ENCODE measurements at places on chromosomes 4 and X.

GRCh38 chr4:184453365-184454160, 20.8 kb downstream of the IRF2 start:
- DNase-seq: no peak

- DNase-seq: no peak
Observed at GRCh38 chr4:114780205-114780604, 181.6 kb downstream of the UGT8 start.

DNA sequence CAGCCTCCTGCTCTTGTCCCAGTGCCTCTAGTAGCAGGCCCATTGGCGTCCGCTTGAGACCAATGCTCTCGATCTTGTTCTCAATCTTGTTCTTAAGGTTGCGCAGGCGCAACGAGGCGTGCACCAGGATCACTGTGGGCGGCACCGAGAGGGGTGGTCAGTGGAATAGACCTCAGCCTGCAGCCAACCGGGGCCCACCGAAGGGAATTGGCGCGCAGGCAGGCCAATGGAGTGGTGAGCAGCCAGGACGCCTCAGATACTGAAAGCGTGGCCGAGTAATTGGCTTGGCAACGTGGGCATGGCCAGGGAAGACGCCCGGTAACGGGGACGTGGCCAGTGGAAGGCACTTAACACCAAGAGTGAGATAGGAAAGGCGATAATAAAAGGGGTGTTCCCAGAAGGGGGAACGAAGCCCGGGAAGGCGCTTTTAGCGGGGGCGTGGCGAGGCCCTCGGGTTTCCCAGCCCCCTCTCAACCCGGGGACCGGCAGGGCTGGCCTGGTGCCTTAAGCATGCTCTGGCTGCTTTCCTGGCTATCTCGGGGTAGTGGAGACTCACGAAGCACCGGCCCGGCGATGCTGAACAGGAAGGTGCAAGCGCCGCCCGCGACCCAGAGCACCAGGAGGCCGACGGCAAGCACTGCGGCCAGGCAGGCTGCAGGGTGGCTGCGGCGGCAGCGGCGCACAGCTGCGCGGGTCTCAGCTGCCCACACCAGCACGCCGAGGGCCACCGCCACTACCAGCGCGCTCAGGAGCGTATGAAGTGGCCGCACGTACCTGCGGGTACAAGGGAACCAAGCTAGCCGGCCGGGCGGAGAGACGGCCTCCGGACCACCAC, 1.7 kb downstream of the PRAF2 start:
- no peak for DNase-seq

GRCh38 chr4:49036528-49036927, 50.5 kb downstream of the CWH43 start:
- no peak for DNase-seq

GRCh38 chrX:148741441-148741840, 241.0 kb downstream of the AFF2 start:
- no peak for DNase-seq

- no peak for DNase-seq
Observed at GRCh38 chr4:85937507-85937906, 422.3 kb downstream of the MAPK10 start.

DNA sequence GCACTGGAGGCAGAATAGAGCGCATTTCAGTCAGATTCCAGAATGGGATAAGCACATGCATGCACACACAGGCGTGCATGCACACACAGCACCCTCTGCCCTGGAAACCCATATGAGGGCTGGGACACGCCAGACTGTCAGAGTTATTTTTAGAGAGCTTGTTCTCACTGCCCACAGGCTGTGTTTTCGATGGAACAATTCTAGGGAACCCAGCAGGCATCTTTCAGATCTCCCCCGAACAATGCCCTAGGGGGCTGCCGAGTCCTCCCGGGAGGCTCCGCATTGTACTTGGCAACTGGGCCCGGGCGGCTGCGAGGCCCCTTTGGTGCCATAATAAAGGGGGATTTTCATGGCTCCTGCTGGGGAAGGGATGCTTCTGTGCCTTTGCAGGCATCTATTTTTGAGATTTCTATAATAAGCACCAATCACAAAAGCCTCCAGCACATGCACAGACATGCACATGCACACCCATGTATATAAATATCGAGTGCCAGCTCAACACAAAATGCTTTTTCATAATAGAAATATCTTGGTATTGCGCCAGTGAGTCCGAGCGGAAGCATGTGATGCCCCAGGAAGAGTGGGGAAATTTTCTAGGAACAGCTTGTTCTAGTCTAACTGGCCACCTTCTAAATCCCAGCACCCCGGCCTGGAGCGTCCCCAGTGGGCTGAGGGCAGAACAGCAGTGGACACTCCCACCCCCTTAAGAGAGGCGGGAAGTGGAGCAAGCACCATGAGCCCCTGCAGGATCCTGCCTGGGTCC, 88.5 kb downstream of the PHKA2 start:
- DNase-seq: no peak

DNA sequence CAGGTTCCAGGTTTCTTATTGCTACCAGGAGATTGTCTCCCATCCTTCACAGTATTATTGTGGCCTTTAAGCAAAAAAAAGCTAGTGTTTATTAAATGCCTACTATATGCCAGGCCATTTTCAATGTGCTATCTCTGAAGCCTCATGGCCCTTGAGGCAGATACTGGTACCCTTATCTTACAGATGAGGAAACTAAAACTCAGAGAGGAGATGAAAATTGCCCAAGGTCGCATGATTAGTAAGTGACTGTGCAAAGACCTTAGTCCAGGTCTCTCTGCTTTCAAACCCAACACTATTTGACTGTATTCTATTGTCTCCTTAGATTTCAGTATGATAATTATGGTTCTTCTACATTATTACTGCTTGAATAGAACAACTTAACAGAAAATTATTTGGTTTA, 717.9 kb upstream of the AMOT start:
- no peak for DNase-seq

DNA sequence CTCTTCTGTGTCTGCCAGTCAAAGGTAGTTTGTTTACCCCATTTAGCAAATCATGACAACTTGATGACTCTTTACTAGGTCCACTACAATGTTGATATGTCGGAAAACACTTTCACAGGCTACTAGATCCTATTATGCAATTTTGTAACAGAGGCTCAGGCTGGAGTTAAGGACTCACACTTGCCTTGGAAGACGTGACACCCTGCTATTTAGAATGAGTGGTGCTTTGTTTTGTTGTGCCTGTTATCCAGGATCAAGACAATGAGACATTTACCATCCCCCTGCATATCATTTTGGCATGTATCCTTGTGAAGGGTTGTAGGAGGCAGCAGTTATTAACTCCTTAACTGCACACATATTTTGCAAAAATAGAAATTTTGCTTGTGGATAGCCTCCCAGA, 263.7 kb downstream of the IL1RAPL1 start:
- no peak for DNase-seq

DNA sequence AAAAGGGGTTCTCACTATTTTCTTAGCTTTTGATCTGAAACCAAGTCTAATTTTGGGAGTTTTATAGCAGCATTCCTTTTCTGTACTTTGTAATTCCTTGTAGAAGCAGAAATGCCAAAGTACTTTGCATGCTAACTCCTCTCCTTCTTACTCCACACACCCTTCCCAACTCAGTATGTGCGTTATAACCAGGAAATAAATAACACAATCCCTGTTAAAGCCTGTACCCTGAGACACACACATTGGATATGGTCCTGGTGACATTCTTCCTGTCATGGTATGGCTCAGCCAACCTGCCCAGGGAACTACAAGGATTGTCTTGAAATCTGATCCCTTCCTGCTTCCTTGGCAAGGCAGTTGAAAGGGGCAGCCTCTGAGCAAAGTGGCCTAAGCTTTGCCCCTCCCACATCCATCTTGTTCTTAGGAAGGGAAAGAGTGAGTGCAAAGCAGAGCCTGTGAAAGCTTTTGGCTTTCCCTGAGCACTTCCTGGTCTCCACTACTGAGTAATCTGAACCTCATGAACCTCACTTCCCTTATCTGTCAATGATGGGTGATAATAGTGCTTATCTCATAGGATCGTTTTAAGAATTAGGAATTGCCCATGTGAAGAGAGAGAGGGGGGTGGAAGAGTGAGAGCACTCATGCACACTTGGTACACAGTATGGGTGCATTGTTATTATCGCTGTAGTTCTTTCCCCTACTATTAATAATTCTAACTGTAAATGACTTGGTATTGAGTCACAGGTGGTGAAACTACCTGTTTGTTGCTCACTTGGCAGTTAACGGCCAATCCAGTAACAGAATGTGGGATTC, 109.3 kb downstream of the AFF2 start:
- no peak for DNase-seq

GRCh38 chr4:152247271-152247975, 288.5 kb downstream of the FBXW7 start:
- no peak for DNase-seq

DNA sequence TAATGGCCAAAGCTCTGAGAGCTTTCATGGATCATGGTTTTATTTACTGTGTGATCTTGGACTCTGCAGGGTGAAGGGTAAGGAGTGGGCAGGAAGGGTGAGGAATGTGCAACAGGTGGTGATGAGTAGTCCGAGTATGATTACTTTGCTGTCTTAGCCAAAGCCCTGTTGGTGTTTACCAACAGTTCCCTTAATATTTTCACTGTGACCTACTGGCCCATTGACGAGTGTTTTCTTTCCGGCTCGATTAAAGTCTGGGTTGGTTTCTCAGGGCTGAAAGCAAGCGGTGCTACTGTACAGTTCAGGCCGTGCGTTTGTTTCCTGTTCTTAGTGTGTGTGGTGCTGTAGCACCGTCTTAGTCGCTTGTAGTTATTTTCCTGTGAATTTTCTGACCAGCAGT, 2.6 kb downstream of the ARHGAP24 start:
- no peak for DNase-seq

GRCh38 chrX:134626434-134626833, 31.8 kb downstream of the PLAC1 start:
- DNase-seq: no peak

DNA sequence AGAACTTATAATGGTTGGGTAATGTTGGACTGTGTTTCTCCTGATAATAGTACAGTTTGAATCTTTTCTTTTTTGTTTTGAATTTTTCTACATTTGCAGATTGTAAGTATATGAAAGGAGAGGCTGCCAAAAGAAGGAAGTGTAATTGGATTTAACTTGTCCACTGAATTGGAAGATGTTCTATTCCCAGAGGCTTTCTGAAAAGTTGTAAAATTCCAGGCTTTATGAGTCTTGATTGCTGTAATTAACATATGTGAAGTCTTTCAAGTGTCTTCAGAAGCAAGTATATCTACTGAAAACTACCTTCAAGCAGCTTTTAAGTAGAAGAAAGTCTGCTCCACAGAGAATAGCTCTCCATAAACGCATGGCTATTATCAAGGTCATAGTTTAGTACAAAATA, 2456.4 kb downstream of the PCDH7 start:
- DNase-seq: no peak

GRCh38 chr4:90982813-90983212, 855.6 kb downstream of the CCSER1 start:
- no peak for DNase-seq

DNA sequence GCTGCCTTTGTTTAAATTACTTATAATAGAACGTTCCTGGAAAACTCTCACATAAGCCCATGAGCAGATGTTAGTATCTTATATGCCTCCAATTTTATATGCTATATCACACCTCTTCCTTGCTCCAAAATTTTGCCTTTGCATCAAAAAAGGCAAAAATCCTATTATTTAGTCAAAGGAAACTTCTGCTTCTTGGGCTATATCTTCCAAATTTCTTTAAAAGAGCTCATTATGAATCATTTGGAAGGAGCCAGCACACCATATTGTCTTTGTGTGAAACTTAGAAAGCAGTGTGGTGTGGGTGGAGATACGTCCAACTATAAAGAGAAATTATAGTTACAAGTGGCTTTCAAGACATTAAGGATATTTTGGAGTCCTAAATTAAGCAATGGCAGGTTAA, 35.7 kb downstream of the NHS start:
- no peak for DNase-seq

- DNase-seq: no peak
Observed at GRCh38 chr4:109171070-109171469, 131.4 kb downstream of the COL25A1 start.

- DNase-seq: no peak
Observed at GRCh38 chr4:148405161-148405893, 36.9 kb downstream of the NR3C2 start.

GRCh38 chrX:11427453-11428071, 134.3 kb downstream of the AMELX start:
- DNase-seq: no peak

DNA sequence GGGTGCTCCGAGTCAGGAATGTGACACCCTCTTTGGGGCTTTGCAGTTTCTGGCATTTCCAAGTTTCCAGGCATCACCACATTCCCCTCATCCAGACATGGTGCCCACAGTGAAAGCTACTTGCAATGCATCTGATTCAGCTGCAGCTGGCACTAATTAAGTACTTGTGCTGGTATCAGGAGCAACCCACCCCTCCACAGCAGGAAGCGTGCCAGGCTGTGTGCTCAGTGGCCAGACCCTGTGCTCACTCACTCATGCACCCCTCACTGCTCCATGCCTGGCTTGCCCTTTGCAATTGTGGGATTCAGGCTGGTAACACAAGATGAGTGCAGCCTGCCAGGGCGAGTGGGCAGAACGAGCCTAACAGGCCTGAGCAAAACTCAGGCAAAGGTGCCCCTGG, 271.2 kb downstream of the EPHA5 start:
- DNase-seq: no peak

DNA sequence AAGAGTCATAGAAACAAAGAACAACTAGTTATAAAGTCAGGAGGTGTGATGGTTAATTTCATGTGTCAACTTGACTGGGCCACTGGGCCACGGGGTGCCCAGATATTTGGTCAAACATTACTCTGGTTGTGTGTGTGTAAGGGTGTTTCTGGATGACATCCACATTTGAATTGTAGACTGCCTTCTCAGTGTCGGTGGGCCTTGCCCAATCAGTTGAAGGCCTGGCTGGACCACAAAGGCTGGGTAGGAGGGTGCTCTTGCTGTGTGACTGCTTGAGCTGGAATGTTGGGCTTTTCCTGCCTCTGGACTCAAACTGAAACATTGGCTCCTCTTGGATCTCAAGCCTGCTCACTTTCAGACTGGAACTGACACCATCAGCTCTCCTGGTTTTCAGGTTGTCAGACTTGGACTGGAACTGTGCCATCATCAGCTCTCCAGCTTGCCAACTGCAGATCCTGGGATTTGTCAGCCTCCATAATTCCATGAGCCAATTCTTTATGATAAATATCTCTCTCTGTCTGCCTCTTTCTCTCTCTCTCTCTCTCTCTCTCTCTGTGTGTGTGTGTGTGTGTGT, 41.4 kb downstream of the CLDN34 start:
- DNase-seq: no peak

DNA sequence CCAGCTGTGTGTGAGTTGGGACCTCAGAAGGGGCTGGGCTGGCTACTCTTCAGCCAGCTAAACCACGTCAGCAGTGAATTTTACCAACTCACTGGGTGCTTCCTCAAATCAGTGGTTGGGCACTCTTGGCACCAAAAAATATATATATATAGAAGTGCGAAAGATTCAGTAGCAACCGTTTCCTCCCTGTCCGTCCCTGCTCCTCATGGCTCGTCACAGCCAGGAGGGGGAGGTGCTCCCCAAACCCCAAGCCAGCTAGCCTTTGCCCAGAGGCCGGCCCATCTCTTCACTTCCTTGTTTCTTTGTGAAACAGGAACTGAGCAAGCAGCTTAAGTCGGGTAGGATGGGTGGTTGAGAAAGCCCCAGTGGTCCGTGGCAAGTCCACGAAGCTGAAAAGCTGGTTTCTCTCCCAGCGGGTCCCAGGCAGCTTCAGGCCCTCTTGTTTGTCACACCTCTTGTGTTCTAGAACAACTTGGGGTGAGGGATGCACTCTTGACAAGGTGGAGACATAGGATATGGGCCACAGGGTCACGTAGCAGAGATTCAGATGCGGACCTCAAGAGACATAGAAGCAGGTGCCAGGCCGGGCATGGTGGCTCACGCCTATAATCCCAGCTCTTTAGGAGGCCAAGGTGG, 6.8 kb upstream of the SASH3 start:
- DNase-seq: no peak

GRCh38 chr4:13263967-13264525, 220.1 kb downstream of the RAB28 start:
- DNase-seq: no peak

Data from stimulated activated CD4-positive, alpha-beta T cell treated with anti-CD3 and anti-CD28 coated beads, Interleukin-2, amount 100 ng/mL, for 48 hours (primary cell).